ENCODE measurements at places on chromosomes 6 and 20. TPM values are rescaled to one million over a fixed set of nuclear protein-coding genes. Genes with fewer than 3 reads are reported as not detected.

MAP7 gene
- 0.73 TPM for total RNA-seq

MUC21 gene
- total RNA-seq = not detected

TRIM15 gene
- not detected for total RNA-seq

SAMD3 gene
- total RNA-seq = 68.2 TPM

SLC22A2 gene
- not detected for total RNA-seq

CNPY3 gene
- total RNA-seq = 53.0 TPM

ENPP3 gene
- total RNA-seq = 0.53 TPM

PAK5 gene
- not detected for total RNA-seq

CD24 gene
- total RNA-seq = 0.98 TPM

UNC5CL gene
- total RNA-seq = 4.3 TPM

DACT2 gene
- not detected for total RNA-seq

LY6G6F gene
- not detected for total RNA-seq

MRAP2 gene
- not detected for total RNA-seq

Data from T-cell (primary cell).